Activated CD4-positive, alpha-beta memory T cell treated with anti-CD3 and anti-CD28 coated beads, Interleukin-2, amount 10 ng/mL, durations not matched to agents 7 days and 5 days (primary cell): ENCODE measurements at places on chromosomes 13 and 19. TPM values are rescaled to one million over a fixed set of nuclear protein-coding genes. Genes with fewer than 3 reads are reported as not detected.

- no peaks in the 10 kb centered on the region for H3K27me3 ChIP-seq
- DNase-seq = peak; percentile 97
- peaks cover 33% of the 10 kb centered on the region for H3K36me3 ChIP-seq
- peak within 1 kb of the TSS; percentile 84 for H3K4me3 ChIP-seq
- peaks cover 17% of the 10 kb centered on the region for H3K4me1 ChIP-seq
- H3K27ac ChIP-seq = peak within 1 kb of the TSS; percentile 85
These were observed at the start of gene TIMM13 for GRCh38 chr19:2427429-2428320. Gene TIMM13 (minus strand): TSS chr19:2427586. CDS start chr19:2427533, 53 bp downstream.

- H3K4me3 ChIP-seq = peak overlapping the region; percentile 48
- H3K27ac ChIP-seq = no peak overlapping the region
- H3K36me3 ChIP-seq = no peaks in the 10 kb centered on the region
- H3K27me3 ChIP-seq = peaks cover 53% of the 10 kb centered on the region
These were observed 108.8 kb downstream of the KCTD15 start for GRCh38 chr19:33905473-33905936.

GRCh38 chr13:50384724-50385123 lies 369.5 kb downstream of the KCNRG start:
- no peak overlapping the region for H3K27ac ChIP-seq
- H3K4me3 ChIP-seq = no peak overlapping the region
- DNase-seq = no peak
- no peaks in the 10 kb centered on the region for H3K4me1 ChIP-seq
- H3K36me3 ChIP-seq = peaks cover 9% of the 10 kb centered on the region
- peaks cover 9% of the 10 kb centered on the region for H3K27me3 ChIP-seq

- peaks cover 15% of the 10 kb centered on the region for H3K36me3 ChIP-seq
- DNase-seq = no peak
- peak overlapping the region; percentile 81 for H3K4me3 ChIP-seq
- H3K27me3 ChIP-seq = no peaks in the 10 kb centered on the region
- H3K27ac ChIP-seq = no peak overlapping the region
These were observed 904 bp upstream of the ARHGAP33 start for GRCh38 chr19:35774274-35775045.

- no peaks in the 10 kb centered on the region for H3K4me1 ChIP-seq
- H3K27ac ChIP-seq = no peak overlapping the region
- no peaks in the 10 kb centered on the region for H3K36me3 ChIP-seq
- no peak for DNase-seq
- H3K27me3 ChIP-seq = no peaks in the 10 kb centered on the region
These were observed 122.2 kb downstream of the KL start for GRCh38 chr13:33138441-33138840.

DNA sequence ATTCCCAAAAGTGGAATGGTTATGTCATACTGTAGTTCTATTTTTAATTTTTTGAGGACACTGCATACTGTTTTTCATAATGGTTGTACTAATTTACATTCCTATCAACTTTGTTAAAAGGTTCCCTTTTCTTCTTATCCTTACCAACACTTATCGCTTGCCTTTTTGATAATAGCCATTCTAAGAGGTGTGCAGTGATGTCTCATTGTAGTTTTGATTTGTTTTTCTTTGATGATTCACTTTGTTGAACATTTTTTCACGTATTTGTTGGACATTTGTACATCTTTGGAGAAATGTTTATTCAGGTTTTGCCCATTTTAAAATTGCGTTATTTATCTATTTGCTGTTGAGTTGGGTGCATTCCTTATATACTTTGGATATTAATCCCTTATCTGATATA lies 188.8 kb upstream of the SPRY2 start:
- H3K4me1 ChIP-seq = no peaks in the 10 kb centered on the region
- no peak overlapping the region for H3K27ac ChIP-seq
- DNase-seq = no peak
- no peaks in the 10 kb centered on the region for H3K27me3 ChIP-seq
- no peaks in the 10 kb centered on the region for H3K36me3 ChIP-seq
- H3K4me3 ChIP-seq = no peak overlapping the region

Gene TEX29
- total RNA-seq = 0.93 TPM

Gene MBD3L3
- not detected for total RNA-seq

DNA sequence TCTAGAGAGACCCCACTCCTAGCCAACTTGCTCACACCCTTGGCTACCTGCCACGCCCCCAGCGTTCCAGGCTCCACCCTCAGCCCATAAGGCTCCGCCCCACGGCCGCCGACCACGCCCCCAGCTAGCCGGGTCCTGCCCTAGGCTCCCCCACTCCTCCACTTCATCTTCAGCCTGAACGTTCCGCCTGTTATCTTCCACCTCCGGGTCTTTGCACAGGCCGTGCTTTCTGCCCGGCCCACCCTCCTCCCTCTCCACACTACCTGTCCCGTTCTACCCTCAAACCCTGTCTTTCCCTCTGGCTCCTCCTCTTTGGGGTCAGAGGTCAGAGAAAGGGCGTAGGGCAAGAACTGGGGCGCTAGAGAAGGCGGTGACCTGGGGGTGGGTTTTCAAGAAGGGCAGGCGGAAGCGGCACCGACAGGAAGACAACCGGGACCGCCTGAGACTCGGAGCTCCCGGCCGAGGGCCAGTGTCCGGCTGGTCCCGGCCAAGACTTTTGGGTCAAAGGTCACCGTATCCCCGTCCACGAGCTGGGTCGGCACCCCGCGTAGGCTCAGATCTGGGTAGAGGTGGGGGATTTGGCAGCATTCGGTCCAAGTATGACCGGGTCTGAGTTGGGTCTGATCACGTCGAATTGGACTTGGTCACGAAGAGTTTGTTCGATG lies 2.2 kb downstream of the PDE4C start:
- peaks cover 47% of the 10 kb centered on the region for H3K27me3 ChIP-seq

Gene RASIP1
- total RNA-seq = 0.15 TPM

Gene C19orf73
- total RNA-seq = 1.0 TPM

DNA sequence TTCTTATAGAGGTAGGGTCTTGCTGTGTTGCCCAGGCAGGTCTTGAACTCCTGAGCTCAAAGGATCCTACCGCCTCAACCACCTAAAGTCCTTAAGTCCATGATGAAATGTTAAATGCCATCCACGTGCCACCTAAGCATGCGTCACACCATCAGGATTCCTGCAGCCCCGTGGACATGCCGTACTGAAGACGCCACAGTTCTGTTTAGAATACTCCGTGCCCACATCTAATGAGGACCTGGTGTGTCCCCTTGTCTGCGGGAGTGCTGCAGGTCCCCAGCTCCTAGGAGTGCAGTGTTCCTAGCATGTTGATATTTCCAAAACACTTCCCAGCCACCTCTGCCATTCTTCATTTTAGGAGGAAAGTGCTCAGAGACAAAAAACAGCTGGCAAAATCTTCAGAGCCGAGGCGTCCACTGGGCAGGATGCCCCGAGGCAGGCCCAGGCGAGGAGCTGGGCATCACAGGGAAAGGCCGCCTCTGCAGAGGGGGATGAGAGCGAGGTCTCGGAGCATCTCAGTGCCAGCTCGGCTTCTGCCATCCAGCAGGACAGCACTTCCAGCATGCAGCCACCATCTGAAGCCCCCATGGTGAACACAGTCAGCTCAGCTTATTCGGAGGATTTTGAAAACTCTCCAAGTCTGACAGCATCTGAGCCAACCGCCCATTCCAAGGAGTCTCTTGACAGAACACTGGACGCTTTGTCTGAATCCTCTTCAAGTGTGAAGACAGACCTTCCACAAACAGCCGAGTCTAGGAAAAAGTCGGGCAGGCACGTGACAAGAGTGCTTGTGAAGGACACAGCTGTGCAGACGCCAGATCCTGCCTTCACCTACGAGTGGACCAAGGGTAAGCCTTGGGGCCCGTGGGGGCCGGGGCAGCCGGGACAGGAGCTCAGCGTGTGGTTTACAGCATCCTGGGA lies 13.2 kb downstream of the C19orf44 start:
- H3K4me1 ChIP-seq = peaks cover 1% of the 10 kb centered on the region
- H3K27me3 ChIP-seq = no peaks in the 10 kb centered on the region
- no peak overlapping the region for H3K4me3 ChIP-seq
- no peak for DNase-seq
- H3K27ac ChIP-seq = no peak overlapping the region
- no peaks in the 10 kb centered on the region for H3K36me3 ChIP-seq
